Inflammatory macrophage treated with lipopolysaccharide for 1 hour (primary cell): ENCODE measurements at places on chromosomes 7 and 10.
A peak's percentile ranks its signal among the peaks of the same experiment; 100 is the strongest.

DNA sequence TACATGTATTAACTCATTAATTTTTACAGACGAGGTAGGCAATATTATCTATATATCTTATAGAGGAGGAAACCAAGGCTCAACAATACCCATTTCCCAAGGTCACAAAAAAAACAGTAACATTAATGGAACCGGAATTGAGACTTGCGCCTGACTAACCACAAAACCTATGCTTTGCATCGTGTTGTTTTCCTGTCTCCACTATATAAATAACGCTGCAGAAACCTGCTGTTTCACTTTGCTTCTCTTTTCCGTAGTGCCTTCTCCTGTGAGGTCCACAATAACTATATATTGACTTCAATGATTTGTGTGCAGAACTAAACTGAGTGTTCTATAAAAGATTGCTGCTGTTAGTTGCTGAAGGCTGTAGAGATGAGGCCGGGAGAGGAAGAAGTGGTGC, 97.7 kb upstream of the RPA3 start:
- no peak for DNase-seq

DNA sequence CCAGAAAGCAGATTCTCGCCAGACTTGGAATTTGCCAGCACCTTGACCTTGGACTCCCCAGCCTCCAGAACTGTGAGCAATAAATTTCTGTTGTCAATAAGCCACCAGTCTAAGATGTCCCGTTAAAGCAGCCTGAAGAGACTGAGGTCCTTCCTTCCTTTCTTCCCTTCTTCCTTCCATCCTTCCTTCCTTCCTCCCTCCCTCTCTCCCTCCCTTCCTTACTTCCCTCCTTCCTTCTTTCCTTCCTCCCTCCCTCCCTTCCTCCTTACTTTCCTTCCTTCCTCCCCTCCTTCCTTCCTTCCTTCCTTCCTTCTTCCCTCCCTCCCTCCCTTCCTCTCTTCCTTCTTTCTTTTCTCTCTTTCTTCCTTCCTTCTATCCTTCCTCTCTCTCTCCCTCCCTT, 66.4 kb downstream of the NPTX2 start:
- DNase-seq: no peak

GRCh38 chr7:149216402-149216801, 21.1 kb downstream of the ZNF282 start:
- no peak for DNase-seq

DNA sequence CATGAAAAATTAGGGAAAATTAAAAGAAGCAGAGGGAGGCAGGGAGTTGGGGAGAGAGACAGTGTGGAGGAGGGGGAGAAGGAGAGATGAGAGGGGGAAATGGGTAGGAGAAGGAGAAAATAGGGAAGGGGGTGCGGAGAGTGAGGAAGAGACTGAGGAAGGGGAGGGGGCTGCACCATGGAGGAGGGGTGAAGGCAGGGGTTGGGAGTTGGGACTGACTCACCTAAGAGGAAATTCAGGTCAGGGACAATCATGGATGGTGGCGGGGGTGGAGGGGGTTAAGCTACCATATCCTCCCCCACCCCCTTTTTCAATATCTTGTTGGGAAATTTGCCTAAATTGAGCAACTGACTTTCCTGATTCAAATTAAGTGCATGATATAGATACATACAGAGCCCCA, 8.0 kb downstream of the GRK5 start:
- no peak for DNase-seq

GRCh38 chr10:76491216-76491615, 1059.8 kb downstream of the LRMDA start:
- no peak for DNase-seq

DNA sequence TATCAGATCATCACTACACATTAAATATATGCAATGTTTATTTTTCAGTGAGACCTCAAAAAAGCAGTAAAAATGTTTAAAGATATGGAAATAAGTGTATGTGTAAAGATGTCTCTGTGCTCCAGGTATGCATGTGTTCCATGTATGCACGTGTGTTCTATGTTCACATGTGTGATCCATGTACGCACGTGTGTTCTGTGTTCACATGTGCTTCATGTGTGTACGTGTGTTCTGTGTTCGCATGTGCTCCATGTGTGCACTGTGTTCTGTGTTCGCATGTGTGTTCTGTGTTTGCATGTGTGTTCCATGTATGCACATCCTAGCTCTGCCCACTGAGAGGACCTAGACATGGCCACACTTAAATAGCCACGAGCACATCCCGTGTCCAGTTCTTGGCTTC, 15.6 kb upstream of the PDIA4 start:
- no peak for DNase-seq

GRCh38 chr7:121138262-121138933, 149.9 kb downstream of the CPED1 start:
- no peak for DNase-seq

DNA sequence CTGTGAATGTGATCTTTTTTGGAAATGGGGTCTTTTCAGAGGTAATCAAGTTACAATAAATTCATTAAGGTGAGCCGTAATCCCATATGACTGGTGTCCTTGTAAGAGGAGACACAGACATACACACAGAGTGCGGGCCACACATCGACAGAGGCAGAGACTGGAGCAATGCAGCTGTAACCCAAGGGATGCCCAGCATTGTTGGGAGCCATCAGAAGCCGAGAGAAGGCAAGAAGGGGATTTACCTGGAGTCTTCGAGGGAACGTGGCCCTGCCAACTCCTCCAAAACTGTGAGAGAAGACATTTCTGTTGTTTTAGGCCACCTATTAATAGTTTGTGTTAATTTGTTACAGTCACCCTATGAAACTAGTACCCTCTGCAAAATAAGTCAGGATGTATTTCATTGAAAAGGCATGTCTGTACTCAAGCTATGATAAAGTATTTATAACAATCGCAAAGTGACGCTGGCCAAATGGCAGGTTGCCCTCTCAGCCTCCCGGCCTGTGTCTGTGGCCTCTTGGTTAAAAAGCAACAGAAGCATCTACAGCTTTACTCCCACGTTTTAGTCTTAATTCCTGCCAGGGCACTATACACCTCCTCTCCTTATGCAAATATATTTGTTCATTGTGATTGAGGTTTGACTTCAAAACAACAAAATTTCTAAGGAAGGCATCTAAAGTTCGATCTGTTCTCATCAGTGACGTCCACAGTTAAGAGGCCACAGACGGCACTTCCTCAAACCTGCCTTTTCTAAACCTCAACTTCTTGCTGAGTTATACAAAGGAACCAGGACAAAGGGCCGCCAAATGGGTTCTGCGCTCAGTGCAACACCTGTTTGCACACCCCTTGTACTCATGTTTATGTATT, 46.8 kb downstream of the HIPK2 start:
- peak; percentile 69 for DNase-seq

- DNase-seq: no peak
Measured at GRCh38 chr7:151903249-151904032, 26.5 kb upstream of the PRKAG2 start.

DNA sequence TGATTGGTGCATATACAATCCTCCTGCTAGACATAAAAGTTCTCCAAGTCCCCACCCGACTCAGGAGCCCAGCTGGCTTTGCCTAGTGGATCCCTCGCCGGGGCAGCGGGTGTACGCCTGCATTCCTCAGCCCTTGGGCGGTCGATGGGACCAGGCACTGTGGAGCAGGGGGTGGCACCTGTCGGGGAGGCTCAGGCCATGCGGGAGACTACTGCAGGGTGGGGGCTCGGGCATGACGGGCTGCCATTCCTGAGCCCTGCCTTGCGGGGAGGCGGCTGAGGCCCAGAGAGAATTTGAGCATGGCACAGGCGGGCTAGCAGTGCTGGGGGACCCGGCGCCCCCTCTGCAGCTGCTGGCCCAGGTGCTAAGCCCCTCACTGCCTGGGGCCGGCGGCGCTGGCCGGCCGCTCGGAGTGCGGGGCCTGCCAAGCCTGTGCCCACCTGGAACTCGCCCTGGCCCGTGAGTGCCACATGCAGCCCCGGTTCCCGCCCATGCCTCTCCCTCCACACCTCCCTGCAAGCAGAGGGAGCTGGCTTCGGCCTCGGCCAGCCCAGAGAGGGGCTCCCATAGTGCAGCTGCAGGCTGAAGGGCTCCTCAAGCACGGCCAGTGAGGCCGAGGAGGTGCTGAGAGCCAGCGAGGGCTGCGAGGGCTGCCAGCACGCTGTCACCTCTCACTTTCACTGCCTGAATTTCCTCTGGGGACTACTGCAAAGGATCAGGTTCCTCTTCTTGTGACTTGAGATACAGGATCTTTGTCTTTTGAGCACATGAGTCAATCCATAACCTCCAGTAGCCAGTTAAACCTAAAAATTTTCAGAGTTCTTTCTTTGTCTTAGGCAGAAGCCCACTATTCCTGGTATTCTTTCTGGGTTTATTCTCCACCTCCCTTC, 25.1 kb upstream of the ELOVL3 start:
- peak; percentile 33 for DNase-seq

GRCh38 chr10:119135513-119135881, 30.0 kb downstream of the SFXN4 start:
- peak; percentile 73 for DNase-seq

- no peak for DNase-seq
Measured at GRCh38 chr10:25839683-25840082, 94.3 kb upstream of the MYO3A start.

DNA sequence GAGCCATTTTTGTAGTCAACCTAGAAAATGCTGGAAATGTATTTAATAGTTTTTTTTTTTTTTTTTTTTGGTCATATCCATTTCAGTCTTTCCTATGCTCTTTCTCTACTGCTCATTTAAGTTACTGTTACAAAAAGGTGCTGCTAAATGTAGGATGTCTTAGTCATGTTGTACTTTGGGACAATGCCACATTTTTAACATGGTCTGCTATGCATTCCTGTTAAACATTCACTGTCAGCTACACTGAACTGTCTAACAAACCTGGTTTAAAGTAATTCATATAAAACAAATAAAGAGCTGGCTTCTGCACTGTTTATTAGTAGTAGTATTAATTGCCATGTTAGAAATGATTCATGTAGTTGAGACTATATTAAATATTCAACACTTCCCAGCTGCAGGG, 108.6 kb downstream of the NSUN6 start:
- no peak for DNase-seq

GRCh38 chr7:48101352-48101751, 12.3 kb downstream of the UPP1 start:
- DNase-seq: no peak

GRCh38 chr10:8967061-8967460, 912.6 kb downstream of the GATA3 start:
- no peak for DNase-seq

GRCh38 chr10:23368816-23369640, 24.4 kb upstream of the C10orf67 start:
- DNase-seq: no peak
